ENCODE measurements at places on chromosomes 12 and 14.

- no peak for DNase-seq
These were observed 120.2 kb downstream of the CRACR2A start for GRCh38 chr12:3632754-3633153.

DNA sequence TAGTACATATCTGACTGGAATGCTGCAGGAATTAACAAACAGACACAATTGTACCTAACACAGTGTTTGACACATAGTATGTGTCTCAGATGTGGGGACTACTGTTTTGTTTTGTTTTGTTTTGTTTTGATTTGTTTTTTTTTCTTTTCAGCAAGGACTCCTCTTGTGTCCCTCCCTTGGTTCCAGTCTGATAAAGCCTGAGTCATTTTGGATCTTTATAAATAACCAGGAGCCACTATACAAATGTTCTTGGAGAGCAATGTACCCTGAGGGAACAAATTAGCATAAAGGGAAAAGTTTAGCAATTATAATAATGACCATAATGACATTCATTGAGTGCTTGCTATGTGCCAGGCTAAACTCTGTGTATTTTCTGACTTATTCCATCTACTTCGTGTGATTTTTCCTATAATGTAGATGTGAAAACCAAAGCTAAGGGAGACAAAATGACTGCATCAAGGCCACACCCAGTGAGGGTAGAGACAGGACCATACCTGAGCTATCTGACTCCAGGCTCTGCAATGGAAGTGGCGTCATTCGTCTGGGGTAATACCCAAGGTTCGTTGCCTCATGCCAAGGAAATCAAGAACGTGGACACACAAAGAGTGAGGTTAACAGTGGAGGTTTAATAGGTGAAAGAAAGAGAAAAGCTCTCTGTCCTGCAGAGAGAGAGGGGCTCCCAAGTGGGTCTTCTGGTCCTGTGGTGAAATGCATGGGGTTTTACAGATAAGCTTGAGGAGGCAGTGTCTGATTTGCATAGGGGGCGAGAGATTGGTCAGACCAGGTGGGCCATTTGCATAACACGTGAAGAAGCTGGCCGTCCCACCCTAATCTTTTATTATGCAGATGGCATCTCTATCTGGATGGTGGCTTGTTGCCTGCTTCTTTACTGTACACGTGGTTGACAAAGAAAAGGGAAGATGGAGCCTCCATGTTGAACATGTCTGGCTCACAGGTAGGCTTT, 285.5 kb upstream of the SFSWAP start:
- DNase-seq = no peak

DNA sequence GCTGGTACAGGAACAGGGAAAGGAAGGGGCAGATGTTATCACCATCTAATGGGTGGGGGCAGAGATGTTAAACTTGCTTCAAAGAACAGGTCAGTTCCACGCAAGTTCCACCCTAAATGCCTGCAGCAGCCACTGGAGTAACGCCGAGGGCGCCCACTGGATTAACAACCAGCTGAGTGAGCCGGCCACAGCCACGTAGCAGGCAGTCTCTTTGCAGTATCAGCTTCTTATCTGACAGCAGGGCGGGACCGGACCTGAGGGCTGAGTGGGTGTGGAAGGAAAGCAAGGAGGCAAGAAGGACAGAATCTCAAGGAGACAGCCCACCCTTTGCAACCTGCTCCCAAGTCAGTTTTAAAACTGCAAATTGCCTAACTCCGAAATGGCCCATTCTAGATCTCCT, 38.4 kb upstream of the FOXN3 start:
- DNase-seq = no peak

DNA sequence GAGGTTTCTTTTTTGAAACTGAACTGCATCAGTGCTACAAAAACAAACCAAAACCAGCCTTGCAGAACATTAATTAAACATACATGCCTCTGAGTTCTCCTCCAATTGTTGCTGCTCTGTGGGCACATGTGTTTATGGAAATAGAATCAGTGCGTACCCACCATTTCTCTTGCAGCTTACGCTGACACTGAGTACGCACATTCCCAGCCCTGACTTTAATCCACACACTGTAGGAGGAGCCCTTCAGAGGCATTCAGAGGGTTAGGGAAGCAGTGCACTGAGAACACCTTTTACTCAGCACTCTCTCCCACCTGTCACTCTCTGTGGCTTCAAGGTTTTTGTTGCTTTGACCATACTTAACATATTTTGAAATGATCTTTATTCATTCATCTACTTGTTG, 250.5 kb upstream of the PWP1 start:
- DNase-seq = no peak

DNA sequence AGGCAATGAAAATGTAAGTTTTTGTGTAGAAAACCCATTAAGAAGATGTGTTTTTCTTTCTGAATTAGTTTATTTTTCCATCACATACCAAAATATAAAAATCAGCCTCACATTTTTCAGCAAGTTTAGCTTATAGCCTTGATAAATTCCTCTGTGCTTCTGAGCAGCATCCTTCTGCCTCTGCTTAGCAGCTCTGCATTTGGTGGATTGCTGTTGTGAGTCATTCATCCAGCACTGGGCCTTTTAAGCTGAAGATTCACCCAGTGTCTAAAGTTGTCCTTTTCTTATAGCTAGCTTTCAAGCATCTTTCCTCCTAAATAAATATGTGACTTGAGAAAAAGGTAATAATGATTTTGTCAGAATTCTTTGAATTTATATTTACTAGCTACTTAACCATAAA, 206.1 kb downstream of the PCNX1 start:
- no peak for DNase-seq

DNA sequence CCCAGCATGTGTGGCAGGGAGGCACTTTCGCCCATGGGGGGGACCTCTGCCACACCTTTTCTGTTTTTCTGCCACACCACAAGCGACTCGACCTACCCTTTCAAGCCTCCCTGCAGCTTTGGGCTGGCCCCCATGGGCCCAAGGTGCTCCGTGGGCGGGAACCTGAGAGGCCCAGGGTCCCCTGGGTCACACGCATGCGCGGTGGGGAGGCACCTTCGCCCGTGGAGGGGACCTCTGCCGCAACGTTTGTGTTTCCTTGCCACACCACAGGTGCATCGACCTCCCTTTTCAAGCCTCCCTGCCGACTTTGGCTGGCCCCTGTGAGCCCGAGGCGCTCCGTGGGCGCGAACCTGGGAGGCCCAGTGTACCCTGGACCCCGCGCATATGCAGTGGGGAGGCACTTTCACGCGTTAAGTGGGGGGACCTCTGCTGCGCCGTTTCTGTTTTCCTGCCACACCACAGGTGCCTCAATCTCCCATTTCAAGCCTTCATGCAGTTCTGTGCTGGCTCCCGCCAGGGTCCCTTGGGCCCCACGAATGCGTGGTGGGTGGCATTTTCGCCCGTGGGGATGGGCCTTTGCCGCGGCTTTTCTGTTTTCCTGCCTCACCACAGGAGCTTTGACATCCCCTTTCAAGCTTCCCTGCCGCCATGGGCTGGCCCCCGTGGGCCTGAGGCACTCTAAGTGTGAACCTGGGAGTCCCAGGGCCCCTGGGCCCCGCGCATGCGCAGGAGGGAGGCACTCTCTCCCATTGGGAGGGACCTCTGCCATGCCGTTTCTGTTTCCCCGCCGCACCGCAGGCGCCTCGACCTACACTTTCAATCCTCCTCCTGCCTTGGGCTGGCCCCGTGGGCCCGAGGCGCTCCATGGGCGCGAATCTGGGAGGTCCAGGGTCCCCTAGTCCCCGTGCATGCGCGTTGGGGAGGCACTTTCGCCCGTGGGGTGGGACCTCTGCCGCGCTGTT, 332.2 kb downstream of the ALG10 start:
- DNase-seq = no peak

DNA sequence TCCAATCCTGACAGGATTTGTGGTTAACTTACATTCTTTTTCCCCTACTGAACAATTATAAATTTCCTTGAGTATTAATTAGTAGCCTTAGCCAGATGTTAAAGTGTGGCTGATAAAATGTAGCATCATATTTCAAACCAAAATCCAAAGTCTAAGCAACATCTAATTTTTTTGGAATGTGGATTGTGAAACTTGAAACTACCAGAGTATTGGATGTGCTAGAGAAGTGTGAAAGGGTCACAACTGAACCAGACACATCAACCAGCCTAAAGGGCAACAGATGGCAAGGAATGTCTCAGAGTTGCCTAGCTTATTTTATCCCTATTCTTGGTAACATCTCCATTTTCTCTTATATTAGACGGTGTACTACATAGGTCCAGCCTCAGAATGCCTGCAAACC, 153.1 kb upstream of the DCN start:
- DNase-seq = no peak

GRCh38 chr12:61414470-61414869, 845.7 kb upstream of the USP15 start:
- no peak for DNase-seq

DNA sequence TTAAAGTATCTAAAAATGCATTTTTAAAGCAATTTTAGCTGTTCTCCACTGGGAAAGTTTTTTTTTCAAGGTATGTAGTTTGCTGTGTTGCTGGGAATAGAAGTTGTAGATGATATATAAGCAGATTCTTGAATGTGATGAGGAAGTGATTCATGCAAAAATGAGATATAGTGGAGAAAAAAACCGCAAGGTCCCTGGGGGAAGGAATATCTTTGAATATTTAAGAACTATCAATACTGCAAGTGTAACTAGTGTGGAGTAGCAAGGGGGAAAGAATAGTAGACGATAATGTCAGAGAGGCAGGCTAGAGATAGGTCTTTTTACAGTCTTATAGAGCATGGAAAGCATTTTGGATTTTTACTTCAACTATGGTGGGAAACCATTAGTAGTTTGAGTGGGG, 42.5 kb downstream of the PTCSC3 start:
- DNase-seq = no peak

- no peak for DNase-seq
These were observed 139.7 kb downstream of the RIMBP2 start for GRCh38 chr12:130576371-130576816.

DNA sequence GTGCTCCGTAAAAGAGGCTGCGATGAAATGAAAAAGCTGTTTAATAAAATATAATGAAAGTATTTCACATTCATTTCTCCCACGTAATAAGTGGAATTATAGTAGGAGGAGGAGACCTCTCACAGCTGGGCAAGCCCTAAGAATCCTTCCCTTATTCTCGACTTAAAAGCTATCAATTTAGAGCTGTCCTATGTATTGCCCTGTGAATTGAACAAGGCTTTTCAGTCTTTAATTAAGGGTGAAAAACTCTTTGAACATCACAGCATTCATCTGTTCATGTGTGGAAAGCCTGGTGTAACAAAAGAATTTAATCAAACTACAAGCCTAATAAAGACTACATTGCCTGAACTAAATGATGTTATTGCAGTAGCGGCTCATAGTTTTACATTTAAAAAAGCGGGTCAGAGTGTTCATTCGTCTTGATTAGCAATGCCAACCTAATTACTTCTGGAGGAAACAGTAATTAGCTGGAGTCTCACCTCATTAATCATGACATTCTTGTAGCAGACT, 142.0 kb downstream of the ETNK1 start:
- DNase-seq = no peak

GRCh38 chr12:130203151-130203550, 40.9 kb downstream of the FZD10 start:
- DNase-seq = no peak

DNA sequence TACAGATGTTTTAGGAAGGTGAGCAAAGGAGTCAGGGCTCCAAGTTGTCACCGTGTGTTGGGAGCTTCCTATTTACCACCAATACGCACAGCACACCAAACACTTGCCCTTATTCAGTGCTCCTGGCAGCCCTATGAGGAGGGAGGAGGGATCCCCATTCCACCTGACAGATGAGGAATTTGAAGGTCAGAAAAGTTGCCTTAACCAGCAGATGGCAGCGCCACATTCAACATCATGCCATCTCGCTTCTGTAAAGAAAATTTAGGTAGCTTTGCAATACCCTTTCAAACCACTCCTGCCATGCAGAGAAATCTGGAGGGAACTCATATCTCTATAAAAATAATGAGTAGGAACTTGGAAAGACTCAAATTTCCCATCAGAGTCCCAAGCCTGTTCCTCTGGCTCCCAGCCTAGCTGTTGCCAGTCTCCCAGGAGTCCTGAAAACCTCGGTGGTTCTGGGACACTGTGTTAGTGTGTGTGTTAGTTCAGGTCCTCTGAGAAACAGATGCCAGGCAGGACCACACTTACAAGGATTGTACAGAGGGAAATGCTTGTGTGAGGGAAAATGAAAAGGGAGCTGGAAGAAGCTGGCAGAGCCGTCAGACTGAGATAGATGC, 410.5 kb downstream of the MED13L start:
- no peak for DNase-seq

- no peak for DNase-seq
These were observed 35.5 kb upstream of the OSBPL8 start for GRCh38 chr12:76595056-76595455.

GRCh38 chr12:112408621-112409020, 784 bp downstream of the RPL6 start:
- DNase-seq = peak; percentile 44

GRCh38 chr12:107549651-107550480, 135.7 kb upstream of the PWP1 start:
- DNase-seq = no peak

DNA sequence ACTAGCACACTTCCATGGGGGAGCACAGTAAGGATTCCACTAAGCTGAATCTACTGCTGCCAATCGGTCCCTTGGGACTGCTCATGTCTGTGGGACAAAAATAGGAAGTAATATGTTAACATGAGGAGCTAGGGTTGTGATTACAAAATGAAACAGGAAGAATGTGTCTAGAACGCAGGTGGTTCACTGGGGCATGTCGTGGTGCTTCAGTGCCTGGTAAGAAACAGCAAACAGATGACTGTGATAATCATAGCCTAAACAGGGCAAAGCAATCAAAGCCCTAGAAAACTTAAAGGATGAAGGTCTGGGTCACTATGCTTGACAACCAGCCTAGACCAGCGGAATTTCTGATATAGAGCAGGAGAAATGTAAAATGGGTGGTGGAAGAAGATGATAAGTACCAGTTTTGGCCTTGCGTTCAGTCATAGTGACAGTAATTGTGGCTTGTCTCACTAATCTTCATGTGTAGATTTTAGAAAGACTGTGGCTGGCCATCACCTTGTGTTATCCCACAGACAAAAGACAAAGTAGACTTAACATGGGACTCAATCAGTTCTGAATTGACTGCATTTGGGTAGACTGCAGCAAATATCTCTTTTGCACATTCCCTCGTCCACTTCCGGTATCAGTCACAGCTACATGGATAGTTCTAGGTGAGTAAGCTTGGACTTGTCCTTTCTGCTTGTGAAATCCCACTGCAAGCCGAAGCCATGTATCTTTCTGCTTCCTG, 51.4 kb downstream of the WASHC3 start:
- DNase-seq = no peak

- peak; percentile 82 for DNase-seq
These were observed 31.2 kb downstream of the TC2N start for GRCh38 chr14:91835920-91836843.

All from activated CD4-positive, alpha-beta T cell treated with anti-CD3 and anti-CD28 coated beads, Interleukin-2, Interleukin-4, amounts not matched to agents 100 ng/mL and 50 ng/mL, durations not matched to agents 16 hours and 8 hours (primary cell).